ENCODE measurements at places on chromosomes 5 and 9.

- no peak for DNase-seq
Observed at GRCh38 chr9:1273859-1274258, 223.7 kb downstream of the DMRT2 start.

GRCh38 chr5:150123542-150123941, 32.1 kb downstream of the PDGFRB start:
- no peak for DNase-seq

GRCh38 chr5:32735512-32735911, 24.4 kb downstream of the NPR3 start:
- no peak for DNase-seq

GRCh38 chr5:59749782-59750520, 143.6 kb downstream of the PDE4D start:
- no peak for DNase-seq

GRCh38 chr5:84634256-84634655, 249.6 kb upstream of the EDIL3 start:
- no peak for DNase-seq

Measured in NCI-H1436 (cell line).